ENCODE measurements at places on chromosomes 16 and 17.

- DNase-seq = no peak
Observed at GRCh38 chr17:63290784-63291183, 155.3 kb downstream of the CYB561 start.

- no peak for DNase-seq
Observed at GRCh38 chr17:44593156-44593555, 35.9 kb downstream of the FZD2 start.

GRCh38 chr17:29295420-29295819, 1.5 kb upstream of the NUFIP2 start:
- DNase-seq = no peak

DNA sequence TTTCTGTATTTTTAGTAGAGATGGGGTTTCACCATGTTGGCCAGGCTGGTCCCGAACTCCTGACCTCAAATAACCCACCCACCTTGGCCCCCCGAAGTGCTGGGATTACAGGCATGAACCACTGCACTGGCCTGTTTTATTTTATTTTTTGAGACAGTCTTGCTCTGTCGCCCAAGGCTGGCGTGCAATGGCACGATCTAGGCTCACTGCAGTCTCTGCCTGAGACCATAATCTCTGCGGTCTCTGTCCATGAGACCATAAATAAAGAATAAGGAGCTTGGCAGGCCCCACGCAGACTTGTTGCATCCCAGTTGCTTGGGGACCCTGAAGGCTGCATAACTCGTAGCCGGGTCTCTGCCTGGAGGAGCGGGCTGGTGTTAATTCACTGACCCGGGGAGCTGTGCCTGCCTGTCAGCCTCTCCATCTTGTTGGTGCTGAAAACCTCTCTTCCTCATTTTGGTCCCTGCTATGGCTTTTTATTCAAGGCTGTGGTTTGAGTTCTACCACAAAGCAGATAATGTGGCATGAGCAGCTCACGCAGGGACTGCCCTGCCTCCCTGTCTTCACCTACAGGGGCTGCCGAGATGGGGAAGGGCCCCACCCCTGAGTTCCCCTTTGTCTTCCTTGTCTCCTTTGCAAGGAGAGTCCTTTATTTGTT, 82.1 kb downstream of the MSI2 start:
- DNase-seq = no peak

DNA sequence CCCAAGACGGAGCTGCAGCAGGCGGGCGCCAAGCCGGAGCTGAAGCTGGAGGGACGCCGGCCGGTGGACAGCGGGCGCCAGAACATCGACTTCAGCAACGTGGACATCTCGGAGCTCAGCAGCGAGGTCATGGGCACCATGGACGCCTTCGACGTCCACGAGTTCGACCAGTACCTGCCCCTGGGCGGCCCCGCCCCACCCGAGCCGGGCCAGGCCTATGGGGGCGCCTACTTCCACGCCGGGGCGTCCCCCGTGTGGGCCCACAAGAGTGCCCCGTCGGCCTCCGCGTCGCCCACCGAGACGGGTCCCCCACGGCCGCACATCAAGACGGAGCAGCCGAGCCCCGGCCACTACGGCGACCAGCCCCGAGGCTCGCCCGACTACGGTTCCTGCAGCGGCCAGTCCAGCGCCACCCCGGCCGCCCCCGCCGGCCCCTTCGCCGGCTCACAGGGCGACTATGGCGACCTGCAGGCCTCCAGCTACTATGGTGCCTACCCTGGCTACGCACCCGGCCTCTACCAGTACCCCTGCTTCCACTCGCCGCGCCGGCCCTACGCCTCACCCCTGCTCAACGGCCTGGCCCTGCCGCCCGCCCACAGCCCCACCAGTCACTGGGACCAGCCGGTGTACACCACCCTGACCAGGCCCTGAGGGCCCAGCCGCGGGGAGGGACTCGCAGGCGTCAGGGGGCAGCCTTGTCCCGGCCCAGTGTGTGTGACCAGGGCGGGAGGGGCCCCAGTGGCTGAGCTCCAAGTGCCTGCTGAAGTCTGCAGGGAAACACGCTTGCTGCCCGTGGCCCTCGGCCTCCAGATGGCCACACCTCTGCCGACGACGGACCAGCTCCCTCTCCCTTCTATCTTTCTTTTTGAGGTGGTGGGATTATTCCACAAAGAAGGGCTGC, 3.4 kb downstream of the SOX8 start:
- no peak for DNase-seq

DNA sequence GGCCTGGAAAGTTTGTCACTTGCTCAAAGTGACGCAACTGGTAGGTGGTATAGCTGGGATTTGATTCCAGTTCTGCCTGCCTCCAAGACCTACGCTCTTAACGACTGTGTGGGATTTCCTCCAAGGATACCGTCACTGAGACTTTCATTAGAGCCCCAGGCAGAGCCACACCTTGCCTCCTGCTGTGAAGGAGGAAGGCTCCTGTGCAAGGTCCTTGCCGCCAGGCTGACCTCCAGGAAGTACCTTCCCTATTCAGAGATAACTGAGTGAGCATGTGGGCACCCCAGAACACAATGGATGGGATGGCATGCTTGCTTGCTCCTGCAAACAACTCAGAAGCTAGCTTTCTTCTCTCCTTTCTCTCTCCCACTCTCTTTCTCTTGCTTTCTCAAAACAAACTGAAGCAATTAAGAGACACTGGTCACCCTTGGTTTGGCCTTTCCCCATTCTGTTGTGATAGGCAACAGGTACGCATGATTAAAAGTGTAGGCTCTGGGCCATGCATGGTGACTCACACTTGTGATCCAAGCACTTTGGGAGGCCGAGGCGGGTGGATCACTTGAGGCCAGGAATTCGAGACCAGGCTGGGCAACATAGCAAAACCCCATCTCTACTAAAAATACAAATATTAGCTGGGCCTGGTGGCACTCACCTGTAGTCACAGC, 30.7 kb downstream of the CACNG3 start:
- no peak for DNase-seq

DNA sequence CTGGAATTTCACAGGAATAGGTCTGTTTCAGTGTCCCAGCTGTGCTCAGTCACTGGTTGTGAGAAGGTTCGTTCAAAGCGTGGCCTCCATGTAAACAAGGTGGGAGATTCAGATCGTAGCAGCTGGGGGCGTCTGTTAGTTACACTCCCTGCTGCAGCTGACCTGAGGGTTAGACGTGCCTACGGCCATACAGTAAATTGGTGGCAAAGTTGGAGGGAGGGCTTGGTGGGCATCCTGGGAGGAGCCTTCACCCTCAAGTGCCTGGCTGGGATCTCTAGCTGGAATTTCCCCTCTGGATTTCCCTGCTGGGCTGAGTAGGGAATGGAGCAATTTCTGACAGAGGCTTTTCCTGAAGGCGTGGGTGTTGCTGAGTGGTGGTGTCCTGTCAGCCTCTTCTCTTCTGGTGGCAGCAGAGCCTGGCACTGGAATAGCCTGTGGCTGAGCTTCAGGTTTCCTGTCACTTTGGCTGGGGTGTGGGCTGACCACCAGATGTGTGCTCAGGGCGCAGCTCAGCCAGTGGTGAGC, 6.4 kb downstream of the FCSK start:
- DNase-seq = no peak

DNA sequence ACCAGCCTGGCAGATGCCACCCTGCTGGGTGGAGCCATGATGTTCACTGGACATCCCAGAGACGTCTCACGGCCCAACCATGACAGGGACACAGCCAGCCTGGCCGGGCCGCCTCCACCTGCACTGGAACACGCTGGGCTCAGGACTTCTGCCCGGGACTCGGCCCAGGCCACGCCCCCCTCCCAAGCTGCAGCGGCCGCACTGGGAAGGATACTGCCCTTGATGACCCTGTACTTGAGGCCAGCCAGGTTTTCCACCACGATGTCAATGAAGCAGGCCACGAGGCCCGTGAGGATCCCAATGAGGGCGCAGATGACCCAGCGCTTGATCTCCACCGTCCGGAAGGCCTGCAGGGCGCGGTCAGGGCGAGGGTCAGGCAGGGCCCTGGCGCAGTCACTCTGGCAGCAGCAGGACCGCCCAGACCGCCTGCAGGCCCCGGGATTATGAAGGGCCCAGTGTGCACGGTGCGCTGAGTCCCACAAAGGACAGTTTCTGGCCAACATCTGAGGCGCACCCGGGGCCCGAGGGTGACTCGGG, 14.2 kb downstream of the CLCN7 start:
- DNase-seq = no peak

DNA sequence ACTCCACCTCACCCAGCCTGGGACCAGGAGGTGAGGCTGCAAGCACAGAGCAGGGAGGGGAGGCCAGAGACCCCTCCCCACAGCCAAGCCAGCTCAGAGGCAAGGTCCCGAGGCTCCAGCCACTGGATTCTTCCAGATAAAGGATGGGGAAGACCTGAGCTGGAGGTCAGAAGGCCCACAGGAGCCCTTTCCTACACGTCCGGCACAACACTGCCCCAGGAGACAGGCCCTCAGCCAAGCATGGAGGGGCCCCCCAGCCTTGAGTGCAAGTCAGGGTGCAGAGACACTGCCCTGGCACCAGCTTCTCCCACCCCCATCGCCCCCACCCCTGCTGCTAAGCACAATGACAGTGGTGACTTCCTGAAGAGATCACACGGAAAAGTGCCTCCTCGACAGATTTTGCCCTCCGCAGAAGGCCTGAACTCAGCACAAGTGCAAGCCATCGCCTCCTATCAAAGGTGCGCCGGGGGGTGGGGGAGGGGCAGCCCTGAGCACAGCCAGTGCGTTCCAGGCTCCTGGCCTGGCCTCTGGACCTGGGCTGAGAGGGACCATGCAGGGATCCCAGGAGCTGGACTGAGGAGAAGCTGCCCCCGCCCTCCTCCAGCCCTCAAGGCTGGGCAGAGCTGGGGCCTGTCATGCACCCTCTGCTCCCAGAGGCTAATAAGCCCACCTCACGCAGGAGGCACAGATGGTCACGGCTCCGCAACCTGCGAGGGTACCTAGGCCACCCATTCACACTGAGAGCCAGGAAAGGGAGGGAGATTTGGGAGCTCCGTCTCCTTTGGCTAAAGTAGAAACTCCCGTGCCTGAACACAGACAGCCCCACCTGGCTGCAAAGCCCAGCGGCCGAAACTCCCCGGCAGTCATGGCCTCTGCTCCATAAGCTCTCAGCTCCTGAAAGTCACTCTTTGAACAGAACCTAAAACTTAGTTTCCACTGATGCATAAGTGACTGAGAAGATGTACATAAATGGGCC, 2.7 kb downstream of the MAFG start:
- DNase-seq = no peak

- DNase-seq = no peak
Observed at GRCh38 chr17:76204277-76204676, 36.0 kb downstream of the RNF157 start.

GRCh38 chr17:49915670-49916069, 53.3 kb upstream of the DLX4 start:
- no peak for DNase-seq

- no peak for DNase-seq
Observed at GRCh38 chr17:15431196-15431595, 36.2 kb downstream of the CDRT4 start.

GRCh38 chr17:43536236-43536992, 9.7 kb downstream of the ETV4 start:
- no peak for DNase-seq
